Activated T-helper 1 cell treated with Interleukin-2 at 50 U/mL for 16 hours (primary cell): ENCODE measurements at places on chromosomes 4 and X.

GRCh38 chr4:152352622-152353116, 183.2 kb downstream of the FBXW7 start:
- DNase-seq, result no peak

- DNase-seq, result no peak
Measured at GRCh38 chrX:154419189-154419588, 7.8 kb downstream of the TAFAZZIN start.

DNA sequence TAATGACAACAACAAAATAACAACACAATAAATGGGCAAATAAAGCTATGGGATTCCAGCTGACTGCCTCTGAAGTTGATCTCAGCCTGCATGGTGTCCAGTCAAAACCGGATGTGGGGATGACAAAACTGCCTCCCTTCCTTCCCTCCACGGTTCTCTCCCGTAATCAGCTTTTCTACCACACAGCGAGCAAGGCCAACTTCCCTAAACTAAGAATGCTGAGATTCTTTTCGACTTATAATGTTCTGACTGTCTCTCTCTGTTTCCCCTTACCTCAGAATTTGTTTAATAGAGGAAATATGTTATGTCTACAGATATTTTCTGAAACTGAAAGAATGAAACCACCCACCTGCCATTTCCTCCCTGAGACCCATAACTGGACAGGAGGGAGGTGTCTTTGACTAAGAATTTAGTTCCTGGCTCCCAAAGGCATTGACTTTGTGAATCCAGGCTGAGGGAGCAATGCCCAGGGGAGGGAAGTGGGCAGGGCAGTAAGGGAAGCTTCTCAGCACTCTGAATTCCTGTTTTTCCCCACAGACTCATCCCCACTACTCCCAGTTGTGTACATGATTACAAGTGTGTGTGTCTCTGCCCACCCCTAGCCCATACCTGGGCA, 1.0 kb upstream of the TLR1 start:
- no peak for DNase-seq

GRCh38 chrX:49029876-49030275, 13.3 kb downstream of the TFE3 start:
- no peak for DNase-seq
